T-helper 9 cell (primary cell): ENCODE measurements at places on chromosomes 16 and 17.

DNA sequence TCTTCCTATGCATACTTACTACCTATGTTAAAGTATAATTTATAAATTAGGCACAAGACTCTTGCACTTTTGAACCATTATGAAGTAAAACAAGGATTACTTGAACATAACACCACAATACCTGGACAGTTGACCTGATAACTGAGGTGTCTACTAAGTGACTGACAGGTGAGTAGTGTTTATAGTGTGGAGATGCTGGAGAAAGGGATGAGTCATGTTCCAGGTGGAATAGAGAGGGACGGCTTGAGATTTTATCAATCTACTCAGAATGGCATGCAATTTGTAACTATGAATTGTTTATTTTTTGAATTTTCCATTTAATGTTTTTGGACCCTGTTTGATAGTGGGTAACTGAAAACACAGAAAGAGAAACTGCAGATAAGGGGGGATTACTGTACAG, 287.6 kb downstream of the MAP2K6 start:
- no peak for DNase-seq

- no peak for DNase-seq
Measured at GRCh38 chr17:57552114-57552624, 192.9 kb downstream of the CCDC182 start.

DNA sequence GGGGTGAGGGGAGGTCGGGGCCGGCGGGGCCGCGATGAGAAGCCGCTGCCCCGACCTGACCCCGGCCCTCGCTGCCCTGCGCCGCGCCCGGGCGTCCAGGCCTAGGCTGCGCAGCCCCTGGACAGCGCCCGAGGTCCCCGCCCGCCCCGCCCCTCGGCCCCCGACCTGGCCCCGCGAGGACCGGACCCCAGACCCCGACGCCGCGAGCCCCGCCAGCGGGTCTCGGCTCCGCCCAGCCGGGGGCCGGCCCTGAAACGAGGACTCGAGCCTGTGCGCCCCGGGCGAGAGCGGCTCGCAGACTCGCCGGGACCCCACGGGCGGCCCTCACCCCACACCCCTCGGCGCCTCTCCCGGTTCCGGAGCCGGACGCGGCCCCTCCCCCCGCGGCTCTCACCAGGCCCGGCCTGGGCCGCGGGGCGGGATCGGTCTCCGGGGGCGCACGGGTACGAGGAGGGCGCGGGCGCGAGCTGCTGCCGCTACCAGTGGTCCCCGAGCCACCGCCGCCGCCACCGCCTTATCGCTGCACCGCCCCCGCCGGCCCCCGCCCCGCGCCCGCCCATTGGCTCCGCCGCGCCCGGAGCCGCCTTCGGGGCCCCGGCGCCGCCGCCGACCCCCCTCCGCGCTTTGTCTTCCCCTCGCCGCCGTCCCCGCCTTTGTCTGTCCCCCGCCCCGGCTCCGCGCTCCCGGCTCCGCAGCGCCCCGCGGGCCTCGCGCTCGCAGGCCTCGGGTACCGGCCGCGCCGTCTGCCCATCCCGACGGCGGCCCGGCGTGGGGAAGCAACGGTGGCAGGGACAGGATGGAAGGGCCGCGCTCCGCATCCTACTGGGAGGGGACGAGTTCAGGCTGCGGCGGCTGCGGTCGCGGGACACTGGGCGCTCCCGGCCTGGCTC, at the start of gene LIMD2:
TSS of gene LIMD2 (minus strand) at position 488 of the 890 bp plus-strand sequence. CDS start 827 bp downstream, outside the sequence.
- peak; percentile 83 for DNase-seq

- DNase-seq, result no peak
Measured at GRCh38 chr17:237406-237955, 56.0 kb upstream of the DOC2B start.

DNA sequence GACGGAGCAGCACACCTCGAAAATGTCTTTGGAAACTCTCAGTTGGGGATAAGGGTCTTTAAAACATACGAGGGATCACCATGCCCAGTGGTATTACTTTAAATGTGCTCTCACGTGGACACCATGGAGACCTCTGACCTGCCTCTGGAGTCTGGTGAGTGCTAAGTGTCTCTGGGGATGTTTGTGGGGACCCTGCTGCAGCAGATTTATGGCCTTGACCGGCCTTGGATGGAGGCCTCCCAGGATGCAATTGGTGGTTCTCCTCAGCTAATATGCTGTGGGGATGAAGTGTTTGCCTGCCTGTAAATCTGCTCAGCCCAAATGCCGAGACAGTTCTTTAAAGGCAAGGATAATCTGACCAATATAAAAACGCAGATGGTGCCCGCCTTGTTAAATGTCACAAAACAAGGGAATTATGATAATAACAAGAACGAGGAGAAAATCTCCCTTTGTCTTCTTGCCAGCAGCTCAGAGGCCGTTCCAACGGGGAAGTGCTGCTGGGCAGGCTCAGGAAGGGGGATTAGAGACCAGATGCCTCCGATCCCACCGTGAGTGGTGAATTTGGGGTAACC, 154.4 kb downstream of the ABCC12 start:
- DNase-seq, result no peak

GRCh38 chr16:56513091-56513490, 6.7 kb downstream of the BBS2 start:
- no peak for DNase-seq

DNA sequence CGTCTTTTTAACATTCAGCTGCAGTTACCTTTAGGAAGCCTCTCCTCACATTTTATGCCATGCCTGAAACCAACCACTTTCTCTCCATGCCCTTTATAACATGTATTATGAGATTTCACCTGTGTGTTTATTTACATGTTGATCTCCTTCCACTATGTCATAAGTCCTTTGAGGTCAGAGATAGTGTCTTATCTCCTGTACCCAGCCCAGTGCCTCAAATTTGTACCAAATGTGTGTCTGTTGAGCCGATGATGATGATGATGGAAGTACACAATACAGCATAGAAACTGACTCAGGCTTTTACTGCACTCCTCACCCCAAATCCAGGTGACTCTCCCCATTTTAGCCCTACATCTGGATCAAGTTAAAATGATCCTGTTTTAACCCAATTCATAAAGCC, 179.5 kb upstream of the CACNG5 start:
- no peak for DNase-seq

- no peak for DNase-seq
Measured at GRCh38 chr17:16942141-16943031, 29.5 kb downstream of the TNFRSF13B start.

DNA sequence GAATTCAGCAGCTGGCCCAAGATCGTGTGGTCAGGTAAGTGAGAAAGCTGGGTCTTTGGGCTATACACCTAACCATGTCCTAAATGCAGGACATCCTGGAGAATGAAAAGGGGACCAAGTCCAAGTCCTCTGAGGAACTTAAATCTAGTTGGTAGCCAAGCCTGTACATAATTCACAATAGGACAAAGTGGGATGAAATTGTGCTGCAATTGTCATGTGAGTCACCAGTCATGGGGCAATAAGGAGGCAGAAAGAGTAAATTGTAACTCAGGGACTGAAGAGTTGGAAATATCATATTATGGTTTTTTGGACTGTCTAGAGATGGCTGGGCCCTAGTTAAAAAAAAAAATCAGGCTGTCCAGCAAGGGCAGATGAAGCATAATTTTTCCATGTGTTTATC, 202.6 kb downstream of the CYLD start:
- no peak for DNase-seq

DNA sequence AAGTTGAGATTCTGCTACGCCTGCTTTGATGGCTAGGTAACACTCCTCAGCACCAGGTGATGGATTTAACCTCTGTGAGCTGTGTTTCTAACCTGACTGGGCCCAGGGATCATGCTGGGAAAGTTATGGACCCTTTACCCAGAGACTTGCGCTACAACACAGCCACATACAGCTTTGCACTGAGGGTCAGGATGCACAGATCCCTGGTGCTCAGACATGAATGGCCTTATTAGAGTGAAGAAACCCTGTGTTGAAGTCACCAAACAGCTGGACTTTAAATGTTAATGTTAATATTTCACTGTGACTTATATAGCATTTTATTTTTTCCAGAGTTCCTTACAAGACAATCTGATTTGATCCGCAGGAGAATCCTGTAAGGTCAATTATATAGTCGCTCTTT, 114.3 kb downstream of the MSI2 start:
- DNase-seq, result no peak

GRCh38 chr16:20956319-20956718, 55.7 kb downstream of the LYRM1 start:
- DNase-seq, result no peak

- DNase-seq, result no peak
Measured at GRCh38 chr16:64641343-64641742, 480.5 kb downstream of the CDH11 start.

DNA sequence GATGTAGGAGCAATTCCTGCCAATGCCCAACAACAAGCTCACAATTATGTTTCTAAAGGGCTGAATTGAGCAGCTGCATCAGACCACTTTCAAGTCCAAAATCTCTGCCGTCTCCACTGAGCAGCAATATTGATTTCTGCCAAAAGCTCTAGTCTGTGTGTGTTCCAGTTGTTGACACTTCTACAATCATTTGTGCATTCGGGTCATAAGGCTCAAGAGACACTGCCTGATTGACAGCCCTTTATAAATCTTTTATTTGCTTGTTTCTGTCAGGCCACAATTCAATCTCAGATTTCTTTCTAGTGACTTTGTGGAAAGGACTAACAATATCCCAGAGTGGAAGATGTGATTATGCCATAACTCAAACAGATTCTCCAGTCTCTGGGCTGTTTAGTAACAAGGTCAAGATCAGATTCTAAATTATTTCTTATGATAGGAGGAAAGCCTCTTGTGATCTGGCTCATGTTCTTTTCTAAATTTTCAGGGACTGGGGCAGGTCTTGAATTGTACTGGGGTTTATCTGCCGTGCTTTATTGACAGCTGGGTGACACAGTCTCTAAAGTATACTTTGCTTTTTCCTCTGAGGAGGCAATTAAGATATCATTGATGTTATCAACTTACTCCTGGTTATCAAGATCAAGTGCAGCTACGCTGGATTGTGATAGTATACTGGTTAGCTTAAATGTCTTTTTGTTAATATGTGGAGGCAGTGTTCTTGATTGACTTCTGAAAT, 377.1 kb downstream of the CNTNAP4 start:
- no peak for DNase-seq

GRCh38 chr16:67884684-67885083, at the start of gene NRN1L:
Gene NRN1L (plus strand): TSS chr16:67884885. CDS start chr16:67884904, 19 bp downstream.
- DNase-seq, result no peak

DNA sequence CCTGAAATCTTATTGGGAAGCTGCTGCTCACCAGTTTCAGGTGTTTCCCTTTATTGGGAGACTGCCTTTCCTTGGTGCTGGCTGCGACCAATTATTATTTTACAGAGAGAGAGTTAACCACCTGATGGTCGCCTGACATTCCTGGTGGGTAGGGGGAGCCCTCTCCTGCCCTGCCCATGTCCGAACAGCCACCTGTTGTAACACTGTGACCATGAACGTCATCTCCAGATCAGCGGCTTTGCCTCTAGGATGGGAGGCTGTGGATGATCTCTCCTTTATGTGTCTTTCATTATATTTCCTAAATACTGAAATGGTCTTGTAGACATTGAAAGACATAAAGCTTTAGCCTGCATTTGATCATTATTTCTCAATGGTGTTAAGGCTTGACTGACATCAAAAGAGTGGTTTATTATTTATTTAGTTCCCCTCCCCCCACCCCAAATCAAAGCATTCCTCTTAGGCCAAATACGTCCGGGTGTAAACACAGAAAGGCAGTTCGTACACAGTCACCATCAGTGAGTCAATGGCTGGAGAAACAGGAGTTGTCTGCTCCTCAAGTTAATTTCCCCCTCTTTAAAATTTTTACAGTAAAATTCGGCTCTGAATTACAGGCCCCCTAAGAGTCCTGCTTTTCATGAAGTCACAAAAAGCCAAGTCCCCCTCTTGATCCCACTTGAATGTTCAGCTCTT, 57.8 kb upstream of the CACNG5 start:
- no peak for DNase-seq

- DNase-seq, result no peak
Measured at GRCh38 chr16:11157143-11157542, 98.9 kb downstream of the SOCS1 start.

DNA sequence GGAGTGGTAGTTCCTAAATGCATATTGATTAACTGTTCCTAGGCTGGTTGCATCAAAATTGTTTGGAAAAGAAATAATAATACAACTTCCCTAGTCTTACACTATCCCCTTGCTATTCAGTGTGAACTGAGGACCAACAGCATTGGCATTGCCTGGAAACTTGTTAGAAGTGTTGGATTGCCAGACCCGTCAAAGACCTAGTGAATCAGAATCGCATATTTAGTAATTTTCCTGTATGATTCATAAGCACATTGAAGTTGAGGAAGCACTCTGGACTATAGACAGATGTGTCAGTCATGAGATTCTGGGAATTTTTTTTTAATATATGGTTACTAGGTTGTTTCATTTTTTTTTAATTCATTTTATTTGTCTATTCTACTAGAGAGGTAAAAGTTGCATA, 34.7 kb upstream of the KCNJ16 start:
- DNase-seq, result no peak

GRCh38 chr17:35998018-35998545, 3.3 kb downstream of the CCL15 start:
- no peak for DNase-seq

- DNase-seq, result no peak
Measured at GRCh38 chr16:86219655-86220445, 290.5 kb upstream of the FOXF1 start.

DNA sequence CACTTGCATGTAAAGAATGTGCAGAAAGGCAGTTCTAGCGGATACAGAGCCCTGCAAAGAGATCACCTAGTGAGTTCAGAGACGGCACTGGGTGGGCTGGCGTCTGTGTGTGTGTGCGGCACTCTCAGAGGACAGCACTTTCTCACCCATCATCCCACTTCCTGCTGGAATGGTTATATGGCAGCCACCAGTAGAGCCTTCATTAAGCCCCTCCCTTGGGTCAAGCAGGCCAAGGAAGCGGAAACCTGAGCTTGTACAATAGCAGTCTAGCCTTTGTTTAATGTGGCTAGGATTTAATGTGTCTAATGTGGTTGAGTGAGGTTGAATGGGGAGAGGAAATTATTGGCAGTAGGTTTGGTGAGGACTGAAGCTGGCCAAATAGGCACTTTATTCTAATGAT, 88.3 kb upstream of the ELAC2 start:
- DNase-seq, result no peak

GRCh38 chr17:15398291-15398690, 56.9 kb upstream of the TEKT3 start:
- no peak for DNase-seq

DNA sequence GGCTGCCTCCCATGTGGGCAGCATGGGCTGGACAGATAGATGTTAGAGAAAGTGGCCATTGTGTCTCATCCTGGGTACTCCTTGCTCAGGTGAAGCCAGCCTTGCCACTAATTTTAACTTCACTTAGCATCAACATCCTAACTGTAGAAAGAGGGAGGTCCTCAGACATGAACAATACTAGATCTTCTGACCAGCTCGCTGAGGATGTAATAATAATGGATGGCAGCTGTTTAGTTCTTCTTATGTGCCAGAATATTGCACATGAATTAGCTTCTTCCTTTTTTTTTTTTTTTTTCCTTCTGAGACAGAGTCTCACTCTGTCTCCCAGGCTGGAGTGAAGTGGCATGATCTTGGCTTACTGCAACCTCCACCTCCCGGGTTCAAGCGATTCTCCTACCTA, 232.4 kb downstream of the CCDC182 start:
- DNase-seq, result no peak
